ENCODE measurements at places on chromosomes 16 and 17.
A peak's percentile ranks its signal among the peaks of the same experiment; 100 is the strongest.

GRCh38 chr16:11169641-11170040 lies 86.4 kb downstream of the SOCS1 start:
- DNase-seq, result no peak

DNA sequence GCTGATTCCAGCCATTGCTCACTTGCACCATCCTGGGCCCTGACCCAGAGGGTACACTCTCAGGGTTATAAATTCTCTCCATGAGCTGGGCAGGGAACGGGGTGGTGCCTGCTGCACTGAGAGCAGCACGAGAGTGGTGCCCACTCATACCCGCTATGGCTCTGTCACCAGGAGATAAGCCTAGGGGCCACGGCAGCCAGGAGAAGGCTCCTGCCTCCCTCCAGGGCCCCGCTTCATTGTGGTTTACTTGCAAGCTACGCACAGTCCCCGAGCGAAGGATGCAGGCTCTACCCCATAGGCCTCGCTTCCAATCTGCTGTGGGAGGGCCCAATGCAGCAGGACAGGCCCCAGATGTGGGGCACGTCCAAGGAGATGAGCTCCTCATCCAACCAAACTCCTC lies 48.5 kb downstream of the VAC14 start:
- no peak for DNase-seq

DNA sequence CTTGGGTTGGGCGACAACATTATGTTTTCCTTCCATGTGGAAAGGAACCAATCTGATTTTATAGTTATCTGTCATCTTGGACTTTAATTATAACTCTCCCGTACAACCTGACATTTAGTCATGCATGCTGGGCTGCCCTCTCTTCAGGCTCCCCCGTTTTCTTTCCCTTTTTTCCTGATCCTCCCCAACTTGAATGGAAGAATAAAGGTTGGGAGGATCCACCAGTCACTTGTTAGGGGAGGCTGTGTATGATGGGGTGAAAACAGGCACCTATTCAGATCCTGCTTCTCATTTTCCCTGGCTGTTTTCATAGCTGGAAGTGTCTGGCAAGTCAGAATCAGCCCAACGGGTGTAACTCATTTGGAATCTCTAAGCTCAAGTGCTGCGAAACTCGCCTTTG lies 267.2 kb upstream of the SALL1 start:
- no peak for DNase-seq

GRCh38 chr16:68117884-68118283 lies 32.7 kb downstream of the NFATC3 start:
- DNase-seq, result no peak

DNA sequence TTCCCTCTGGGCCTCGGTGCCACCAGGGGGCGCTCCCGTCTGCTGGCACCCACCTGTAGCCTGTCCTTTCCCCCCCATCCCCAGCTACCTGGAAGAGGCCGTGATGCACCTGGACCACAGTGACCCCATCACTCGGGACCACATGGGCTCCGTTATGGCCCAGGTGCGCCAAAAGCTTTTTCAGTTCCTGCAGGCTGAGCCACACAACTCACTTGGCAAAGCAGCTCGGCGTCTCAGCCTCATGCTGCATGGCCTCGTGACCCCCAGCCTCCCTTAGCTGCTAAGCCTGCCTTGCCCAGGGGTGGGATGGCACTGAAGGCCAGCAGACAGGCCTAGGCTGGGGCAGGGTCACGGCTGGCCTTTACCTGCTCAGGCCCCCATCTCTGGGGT lies 818 bp upstream of the NRN1L start:
- peak; percentile 48 for DNase-seq

GRCh38 chr17:40177275-40177874 lies at the start of gene RAPGEFL1:
Gene RAPGEFL1, plus strand, starts transcription at chr17:40177470. Its CDS starts 392 bp downstream, at chr17:40177862.
- peak; percentile 75 for DNase-seq

- no peak for DNase-seq
Observed at GRCh38 chr16:27285676-27286196, 17.2 kb upstream of the NSMCE1 start.

- no peak for DNase-seq
Observed at GRCh38 chr17:73066148-73066884, 26.2 kb downstream of the SLC39A11 start.

- DNase-seq, result no peak
Observed at GRCh38 chr17:58532555-58532951, 18.1 kb upstream of the MTMR4 start.

GRCh38 chr17:41064301-41064700 lies 1.4 kb downstream of the KRTAP2-4 start:
- no peak for DNase-seq

GRCh38 chr17:47654991-47655390 lies 5.3 kb downstream of the KPNB1 start:
- DNase-seq, result no peak

DNA sequence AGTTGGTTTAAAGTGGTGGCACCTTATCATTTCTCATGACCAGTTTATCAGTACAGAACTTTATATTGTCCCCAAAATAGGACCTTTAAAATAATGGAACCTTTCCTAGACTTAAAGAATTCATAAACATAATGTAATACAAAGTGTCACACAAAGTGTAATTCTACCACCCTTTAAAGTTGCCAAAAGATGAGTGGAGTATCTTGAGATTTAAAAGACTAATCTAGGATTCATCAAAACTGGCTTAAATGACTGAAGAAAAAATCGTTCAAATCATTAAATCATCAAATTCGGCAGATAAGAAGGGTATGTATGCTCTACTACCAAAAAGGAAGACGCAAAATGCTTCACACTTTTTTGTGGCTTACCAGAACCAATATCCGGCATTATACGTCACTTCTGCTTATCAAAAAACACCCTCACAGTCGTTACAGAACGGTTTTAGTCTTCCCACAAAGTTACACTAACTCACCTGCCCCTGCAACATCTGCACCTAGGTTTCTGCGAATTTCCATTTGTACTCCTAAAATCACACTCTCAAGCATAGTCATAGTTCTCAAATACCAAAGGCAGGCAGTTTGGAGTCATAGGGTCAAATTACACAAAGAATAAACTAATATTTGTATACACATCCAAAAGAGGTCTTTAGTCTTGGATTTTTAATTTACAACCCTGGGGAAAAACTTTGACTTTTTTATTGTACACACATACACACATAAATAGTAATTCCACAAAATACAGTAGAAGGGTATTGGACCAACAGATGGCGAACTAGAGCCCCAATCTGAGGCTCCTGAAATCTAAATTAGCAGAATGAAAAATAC lies 1.4 kb upstream of the KANSL1 start:
- peak; percentile 59 for DNase-seq

DNA sequence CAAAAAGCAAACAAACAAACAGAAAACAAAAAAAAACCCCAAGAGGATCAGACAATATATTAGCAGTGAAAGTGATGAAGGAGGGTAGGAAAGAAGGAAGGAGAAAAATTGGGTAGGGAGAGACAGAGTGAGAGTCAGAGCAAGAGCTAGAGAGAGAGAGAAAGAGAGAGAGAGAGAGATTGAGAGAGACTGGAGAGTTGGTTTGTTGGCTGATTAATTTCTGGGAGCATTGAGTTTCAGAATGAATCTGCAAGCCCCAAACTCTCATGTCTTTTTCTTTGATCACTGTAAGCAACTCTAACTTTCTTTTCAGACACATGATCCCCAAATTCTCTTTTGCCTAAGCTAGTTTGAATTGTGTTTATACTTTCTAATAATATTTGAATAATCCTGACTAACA lies 388.1 kb downstream of the SHISA9 start:
- no peak for DNase-seq
